ENCODE measurements at places on chromosomes 12 and 14.

GRCh38 chr12:7750350-7750749 lies 3.2 kb upstream of the CLEC4C start:
- DNase-seq = no peak

DNA sequence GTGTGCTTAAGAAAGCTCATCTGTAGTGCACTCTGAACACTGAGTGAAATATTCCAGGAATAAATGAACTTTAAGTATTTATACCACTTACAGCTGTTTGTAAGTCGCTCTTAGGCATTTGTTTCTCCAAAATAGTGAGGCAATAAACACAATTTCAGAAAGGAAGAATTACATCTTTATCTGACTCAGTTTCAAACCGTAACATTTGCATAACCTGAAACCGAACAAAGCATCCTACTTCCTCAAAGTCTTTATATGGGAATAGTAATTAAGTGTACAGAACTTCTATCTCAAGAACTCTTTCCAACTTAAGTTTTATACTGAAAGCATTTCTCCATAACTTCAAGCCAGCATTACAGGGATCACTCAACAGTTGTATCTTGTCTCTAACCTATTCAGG lies 58.4 kb downstream of the SOX5 start:
- DNase-seq = no peak

- DNase-seq = peak; percentile 64
Measured at GRCh38 chr14:92160619-92161018, 38.9 kb downstream of the CPSF2 start.

GRCh38 chr14:87632796-87633195 lies 360.2 kb downstream of the GALC start:
- no peak for DNase-seq

DNA sequence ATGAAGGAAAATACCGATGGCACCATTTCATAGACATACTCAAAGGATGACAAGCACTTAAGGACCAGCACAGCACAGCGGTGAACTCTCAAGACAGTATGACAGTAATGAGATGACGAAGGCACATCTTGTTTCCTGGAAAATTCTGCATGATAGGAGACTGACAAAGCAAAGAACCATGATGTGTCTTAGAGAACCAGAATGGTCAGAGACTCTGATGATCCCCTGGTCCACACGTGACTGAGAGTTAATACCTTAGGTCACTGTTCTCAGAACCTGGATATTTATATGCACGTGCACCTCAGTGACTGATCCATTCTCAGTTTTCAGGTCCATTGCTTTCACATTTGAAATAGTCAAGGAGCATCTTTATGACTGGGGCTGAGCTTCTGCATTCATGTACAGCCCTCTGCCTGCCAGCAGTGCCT lies 35.3 kb downstream of the PROX2 start:
- no peak for DNase-seq

- DNase-seq = no peak
Measured at GRCh38 chr12:47686645-47687240, 19.1 kb downstream of the RPAP3 start.

DNA sequence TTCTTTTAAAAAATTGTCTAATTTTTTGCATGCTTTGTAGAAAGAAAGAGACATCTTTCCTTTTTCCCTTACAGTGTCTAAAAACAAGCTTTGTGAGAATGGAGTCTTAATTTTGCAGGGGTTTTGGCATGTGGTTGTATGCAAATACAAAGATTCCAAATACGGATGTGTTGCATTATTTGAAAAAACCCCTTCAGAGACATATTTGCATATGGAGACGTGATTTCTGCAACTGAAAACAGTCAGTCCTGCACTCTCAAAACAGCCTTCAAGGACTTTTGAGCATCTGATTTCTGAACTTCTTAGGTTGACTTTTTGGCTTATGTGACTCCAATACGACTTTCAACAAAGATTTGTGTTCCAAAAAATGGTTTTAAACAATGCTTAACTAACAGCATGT lies 7.8 kb downstream of the IRAK3 start:
- no peak for DNase-seq

DNA sequence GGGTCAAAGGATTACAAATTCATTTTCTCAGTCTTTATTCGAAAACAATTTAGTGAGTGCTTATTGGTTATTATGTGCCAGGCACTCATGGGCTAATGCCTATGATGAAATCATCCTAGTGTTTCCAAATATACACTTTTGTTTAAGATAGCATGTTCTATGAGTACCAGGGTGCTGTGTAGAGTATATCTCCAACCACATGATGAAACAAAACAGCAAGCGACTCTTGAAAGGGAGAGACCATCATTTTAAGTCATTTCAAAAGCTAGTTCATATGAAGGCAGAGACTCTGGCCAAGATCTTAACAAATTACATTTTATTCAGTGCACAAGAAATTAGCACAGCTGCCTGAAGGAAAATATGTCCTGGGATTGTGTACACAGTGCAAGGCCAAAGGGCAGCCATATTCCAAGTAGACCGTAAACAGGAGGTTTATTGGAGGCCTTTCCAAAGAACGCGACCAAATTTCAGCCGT lies 204.2 kb downstream of the EFCAB11 start:
- DNase-seq = no peak

DNA sequence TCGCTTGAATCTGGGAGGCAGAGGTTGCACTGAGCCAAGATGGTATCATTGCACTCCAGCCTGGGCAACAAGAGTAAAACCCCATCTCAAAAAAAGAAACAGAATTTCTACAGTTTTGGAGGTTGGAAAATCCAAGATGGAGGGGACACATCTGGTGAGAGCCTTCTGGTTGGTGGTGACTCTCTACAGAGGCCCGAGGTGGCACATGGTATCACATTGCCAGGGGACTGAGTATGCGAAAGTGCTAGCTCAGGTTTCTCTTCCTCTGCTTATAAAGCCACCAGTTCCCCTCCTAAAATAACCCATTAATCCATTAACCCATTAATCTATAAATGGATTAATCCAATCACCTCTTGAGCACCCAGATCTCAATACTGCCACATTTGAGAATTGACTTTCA lies 70.8 kb upstream of the DACT1 start:
- DNase-seq = no peak

DNA sequence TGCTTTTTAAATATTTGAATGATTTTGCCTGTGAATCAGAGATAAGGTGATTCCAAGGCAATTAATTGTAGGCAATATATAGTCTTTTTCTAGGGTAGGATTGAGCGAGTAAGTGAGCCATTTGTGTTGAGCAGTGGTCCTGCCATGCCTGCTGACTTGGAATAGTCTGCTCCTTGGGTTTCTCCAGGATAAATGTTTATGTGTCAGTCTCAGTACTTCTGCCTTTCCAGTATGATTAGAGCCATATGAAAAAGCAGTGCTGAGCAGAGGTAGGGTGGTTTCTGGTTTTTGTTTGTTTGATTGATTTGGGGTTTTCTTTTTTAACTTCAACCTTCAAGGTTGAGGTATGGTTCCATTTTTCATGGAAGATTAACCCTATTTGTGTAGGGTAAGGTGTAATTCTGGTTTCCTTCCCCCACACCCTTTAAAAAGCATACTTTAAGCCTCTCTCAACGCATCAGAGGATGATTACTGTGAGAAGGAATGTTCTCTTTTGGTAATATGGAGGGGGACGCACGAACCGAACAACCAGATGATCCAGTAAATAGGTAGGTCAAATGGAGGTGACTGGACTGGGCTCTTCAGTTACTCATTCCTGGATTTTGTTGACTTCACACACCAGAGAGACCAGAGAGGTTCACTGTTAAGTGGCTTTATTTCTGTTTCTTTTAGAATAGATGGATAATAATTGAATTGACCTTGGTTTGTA lies 22.7 kb downstream of the FRMD6 start:
- DNase-seq = no peak

DNA sequence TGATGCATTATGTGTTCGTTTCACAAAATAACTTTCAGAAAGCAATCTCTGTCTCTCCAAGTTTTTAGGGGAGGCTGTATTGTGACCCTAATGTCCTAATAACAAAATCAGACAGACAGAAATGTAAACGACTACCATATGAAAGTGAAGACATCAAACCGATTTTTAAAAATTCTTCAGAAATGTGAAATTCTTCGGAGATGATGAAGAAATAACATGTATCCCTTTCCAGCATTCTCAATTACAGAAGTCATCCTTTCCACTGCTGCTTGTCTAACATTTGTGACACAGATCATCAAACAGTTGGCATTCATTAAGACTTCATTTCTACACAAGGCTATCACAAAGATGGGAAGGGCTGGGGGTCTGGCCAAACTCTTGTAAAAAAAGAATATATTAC lies 41.0 kb downstream of the DMAC2L start:
- no peak for DNase-seq

GRCh38 chr12:110109037-110109836 lies 14.9 kb upstream of the IFT81 start:
- DNase-seq = peak; percentile 91

DNA sequence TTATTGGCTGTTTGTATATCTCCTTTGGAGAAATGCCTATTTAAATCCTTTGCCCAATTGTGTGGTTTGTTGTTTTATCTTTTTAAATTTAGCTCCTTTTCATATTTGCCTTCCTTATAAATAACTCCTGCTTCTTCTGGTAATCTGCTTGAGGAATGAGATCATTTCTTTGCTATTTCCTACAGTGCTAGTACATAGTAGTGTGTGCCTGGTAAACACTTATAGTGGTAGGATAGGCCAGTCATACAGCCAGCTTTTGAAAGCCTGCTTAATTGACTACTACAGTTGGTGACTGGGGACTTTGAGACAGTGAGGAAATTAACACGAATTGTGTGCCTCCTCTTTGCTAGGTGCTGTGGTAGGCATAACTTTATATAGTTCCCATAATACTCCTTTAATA lies 68.7 kb downstream of the BORCS5 start:
- DNase-seq = no peak

DNA sequence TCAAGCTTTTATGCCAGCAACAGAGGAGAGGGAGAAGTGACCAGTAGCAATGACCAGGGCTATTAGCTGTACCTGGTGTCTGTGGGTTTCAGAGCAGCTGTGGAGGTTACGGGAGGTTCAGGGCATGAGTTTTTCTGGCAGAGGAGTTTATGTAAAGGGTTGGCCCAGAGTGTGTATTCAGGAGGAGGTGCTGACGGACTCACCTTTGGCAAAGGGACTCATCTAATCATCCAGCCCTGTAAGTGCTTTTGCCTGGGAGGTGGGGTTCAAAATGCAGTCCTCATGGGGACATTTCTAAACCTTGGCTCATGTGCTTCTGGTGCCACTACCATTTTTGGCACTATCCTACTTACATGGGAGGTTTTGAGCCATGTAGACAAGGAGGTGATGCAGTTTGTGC lies 95.3 kb downstream of the DAD1 start:
- DNase-seq = no peak

GRCh38 chr12:120332041-120332440 lies 4.5 kb upstream of the PLA2G1B start:
- no peak for DNase-seq

DNA sequence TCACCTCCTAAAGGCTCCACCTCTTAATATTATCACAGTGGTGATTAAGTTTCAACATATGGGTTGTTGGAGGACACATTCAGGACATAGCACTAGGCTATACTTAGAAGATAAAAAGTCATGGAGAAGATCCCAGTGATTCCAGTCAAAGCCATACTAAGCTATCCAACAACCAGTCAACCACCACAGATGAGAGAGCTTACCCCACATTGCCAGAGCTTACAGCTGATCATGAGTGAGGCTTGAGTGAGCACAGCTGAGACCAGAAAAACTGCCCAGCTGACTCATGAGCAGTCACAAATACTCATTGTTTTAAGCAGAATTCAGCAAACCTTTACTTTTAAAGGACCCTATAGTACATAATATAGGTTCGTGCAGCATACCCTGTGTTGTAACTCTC lies 85.1 kb downstream of the DRAM1 start:
- DNase-seq = no peak

DNA sequence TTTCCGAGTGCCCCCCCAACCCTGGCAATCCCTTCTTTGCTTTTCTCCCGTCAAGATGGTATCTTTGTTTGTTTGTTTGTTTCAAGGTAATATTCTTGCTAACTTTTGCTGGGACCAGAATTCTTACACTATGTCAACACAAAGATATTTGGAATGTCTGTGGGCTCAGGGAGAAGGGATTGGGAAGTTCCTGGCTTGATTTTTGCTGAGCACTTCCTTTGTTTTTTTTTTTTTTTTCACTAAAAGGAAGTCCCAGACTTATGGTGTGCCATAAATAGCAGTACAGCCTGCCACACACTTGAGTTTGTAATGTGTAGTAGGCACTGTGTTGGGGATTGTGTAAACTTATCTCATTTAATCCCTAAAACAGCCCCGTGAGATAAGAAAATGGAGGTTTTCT lies 11.2 kb upstream of the RNU6-7 start:
- DNase-seq = no peak

- DNase-seq = peak; percentile 46
Measured at GRCh38 chr14:71321574-71322315, 414.5 kb downstream of the PCNX1 start.

- no peak for DNase-seq
Measured at GRCh38 chr14:91861091-91861490, 6.2 kb downstream of the TC2N start.

GRCh38 chr14:89920056-89920455 lies 34.5 kb downstream of the EFCAB11 start:
- no peak for DNase-seq

GRCh38 chr12:57490126-57490525 lies 2.3 kb downstream of the MARS1 start:
- DNase-seq = no peak

GRCh38 chr12:40525054-40525453 lies 167.2 kb upstream of the CNTN1 start:
- no peak for DNase-seq

DNA sequence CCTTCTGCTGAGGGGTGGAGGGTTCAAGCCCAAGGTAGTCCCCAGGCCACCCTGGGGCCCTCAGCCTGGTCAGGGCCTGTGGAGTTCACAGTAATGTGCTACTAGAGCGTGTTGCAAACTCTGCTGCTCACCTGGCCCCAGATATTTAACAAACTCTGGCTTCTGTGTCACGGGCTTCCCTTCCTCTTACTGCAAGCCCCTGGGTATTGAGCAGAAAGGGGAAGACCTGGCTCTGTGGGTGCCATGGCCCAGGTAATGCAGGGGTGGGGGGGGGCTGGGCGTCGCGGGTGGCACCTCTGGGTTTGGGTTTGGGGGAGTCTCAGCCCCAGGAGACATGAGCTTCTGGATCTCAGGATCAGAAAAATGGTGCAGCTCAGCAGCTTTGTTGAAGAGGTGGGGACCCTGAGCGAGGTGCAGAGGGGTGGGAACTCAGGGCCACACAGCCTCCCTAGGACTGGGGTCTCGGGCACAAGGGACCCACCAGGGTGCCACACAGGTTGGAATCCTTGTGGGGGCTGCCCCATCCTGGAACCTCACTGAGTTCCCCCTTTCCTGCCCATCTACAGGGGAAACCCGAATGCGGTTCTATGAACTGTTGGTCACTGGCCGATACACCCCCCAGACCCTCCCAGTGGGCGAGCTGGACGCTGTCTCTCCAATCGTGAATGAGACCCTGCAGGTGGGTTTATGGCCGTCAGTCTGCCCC lies 4.0 kb downstream of the SETD1B start:
- DNase-seq = no peak

GRCh38 chr12:40376533-40377267 lies 151.9 kb downstream of the LRRK2 start:
- no peak for DNase-seq

DNA sequence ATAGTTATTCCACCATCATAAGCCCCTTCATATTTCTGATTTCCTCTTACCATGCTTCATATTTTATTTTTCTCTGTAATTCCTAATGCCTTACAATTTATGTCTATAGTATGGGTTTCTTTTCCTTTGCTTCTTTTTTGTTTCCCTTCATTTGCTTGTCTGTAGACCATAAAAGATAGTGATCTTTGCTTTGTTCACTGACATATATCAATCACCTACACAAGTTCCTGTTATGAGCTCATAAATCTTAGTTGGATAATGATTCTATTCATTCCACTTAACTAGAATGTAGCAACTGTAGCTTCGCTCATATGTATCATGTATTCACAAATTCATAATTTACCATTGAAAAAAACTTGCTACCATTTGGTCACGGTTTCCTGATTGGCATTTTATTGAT lies 388.8 kb upstream of the ATXN7L3B start:
- no peak for DNase-seq

All from HS-5 (cell line).